ENCODE measurements at places on chromosomes 7 and 10. TPM values are rescaled to one million over a fixed set of nuclear protein-coding genes. Genes with fewer than 3 reads are reported as not detected.

The FLNC gene
- total RNA-seq: 0.02 TPM

The IMPDH1 gene
- 81.1 TPM for total RNA-seq

The CALML5 gene
- not detected for total RNA-seq

The TRIM73 gene
- 2.0 TPM for total RNA-seq

The NRG3 gene
- not detected for total RNA-seq

The CYP26C1 gene
- total RNA-seq: 0.06 TPM

The INA gene
- total RNA-seq: 0.82 TPM

The PLXNA4 gene
- total RNA-seq: 0.19 TPM

The SLIT1 gene
- 0.19 TPM for total RNA-seq

The CPA2 gene
- not detected for total RNA-seq

The GIMAP8 gene
- total RNA-seq: 7.5 TPM

The NKX1-2 gene
- total RNA-seq: not detected

The PKD2L1 gene
- not detected for total RNA-seq

The GRID2IP gene
- 0.40 TPM for total RNA-seq

The ITGA8 gene
- not detected for total RNA-seq

The NRP1 gene
- 2.0 TPM for total RNA-seq

The LDB3 gene
- total RNA-seq: not detected

The SSC4D gene
- 0.63 TPM for total RNA-seq

The CLRN3 gene
- not detected for total RNA-seq

All from activated CD8-positive, alpha-beta memory T cell treated with anti-CD3 and anti-CD28 coated beads for 36 hours (primary cell).